ENCODE measurements at places on chromosomes 1 and 21.

GRCh38 chr1:115862403-115862802 lies 21.5 kb upstream of the NHLH2 start:
- DNase-seq = peak; percentile 36

DNA sequence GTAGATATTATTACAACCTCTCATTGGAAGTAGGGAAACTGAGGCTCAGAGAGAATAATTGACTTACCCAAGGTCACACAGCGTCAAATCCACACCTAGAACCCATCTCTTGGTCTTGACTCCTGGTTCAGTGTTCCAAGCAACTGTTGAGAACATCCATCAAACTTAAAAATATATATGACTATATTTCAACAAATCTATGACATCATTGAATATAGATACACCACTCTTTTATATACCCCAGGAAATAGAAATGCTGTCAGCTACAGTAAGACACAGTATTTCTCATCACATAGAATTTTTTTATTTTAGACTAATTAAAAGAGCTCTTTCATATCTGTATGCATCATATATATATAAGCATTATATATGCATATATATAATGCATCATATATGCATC lies 56.9 kb downstream of the RUNX3 start:
- DNase-seq = no peak

DNA sequence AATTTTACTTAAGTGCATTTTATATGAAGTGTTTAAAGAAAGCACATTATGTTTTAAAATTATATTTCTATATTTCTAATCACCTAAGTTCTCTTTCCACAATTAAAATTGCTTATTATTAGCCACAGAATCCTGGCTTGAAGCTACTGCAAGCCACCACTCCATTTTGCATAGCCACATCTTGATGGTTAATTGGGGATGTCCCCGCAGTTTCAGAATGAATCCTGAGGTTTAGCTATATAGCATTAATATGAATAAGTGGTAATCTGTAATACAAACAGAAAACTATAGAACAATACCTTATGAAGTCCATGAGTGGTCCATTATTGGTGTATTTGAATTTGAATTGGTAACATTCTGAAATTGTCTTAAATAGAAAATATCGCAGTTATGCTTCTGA lies 11.6 kb upstream of the GOLPH3L start:
- DNase-seq = no peak

GRCh38 chr1:221431068-221431651 lies 310.7 kb downstream of the DUSP10 start:
- DNase-seq = no peak

DNA sequence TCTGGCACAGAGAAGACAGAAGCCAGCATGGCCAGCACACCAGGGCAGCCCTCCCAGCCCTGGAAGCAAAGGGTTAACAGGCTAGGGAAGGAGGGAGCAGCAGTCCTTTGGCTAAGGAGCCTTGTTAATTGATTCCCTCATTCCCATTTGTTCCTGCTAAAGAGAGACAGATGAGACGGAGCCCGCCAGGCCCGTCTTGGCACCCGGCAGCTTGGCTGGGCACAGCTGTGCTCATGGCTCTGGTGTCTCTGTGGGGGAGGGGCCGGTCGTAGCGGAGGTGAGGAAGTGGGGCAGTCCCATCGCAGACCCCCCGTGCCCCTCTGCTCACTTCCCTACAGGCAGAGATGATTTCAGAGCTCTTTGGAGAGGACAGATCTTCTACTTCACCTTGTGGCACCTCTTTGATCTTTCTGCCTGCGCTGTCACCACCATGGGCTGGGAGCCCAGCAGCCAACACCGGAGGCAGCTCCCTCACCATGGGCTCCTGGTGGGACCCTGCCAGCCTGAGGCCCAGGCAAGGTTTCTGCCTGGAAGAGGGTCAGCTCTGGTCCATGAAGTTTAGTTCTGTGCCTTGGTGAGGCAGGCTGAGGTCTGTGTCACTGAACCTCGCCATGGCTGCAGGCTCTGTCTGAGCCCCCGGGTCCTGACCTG lies 38.0 kb downstream of the FOXO6 start:
- no peak for DNase-seq

- peak; percentile 74 for DNase-seq
Observed at GRCh38 chr1:204198348-204199340, 2.4 kb upstream of the KISS1 start.

DNA sequence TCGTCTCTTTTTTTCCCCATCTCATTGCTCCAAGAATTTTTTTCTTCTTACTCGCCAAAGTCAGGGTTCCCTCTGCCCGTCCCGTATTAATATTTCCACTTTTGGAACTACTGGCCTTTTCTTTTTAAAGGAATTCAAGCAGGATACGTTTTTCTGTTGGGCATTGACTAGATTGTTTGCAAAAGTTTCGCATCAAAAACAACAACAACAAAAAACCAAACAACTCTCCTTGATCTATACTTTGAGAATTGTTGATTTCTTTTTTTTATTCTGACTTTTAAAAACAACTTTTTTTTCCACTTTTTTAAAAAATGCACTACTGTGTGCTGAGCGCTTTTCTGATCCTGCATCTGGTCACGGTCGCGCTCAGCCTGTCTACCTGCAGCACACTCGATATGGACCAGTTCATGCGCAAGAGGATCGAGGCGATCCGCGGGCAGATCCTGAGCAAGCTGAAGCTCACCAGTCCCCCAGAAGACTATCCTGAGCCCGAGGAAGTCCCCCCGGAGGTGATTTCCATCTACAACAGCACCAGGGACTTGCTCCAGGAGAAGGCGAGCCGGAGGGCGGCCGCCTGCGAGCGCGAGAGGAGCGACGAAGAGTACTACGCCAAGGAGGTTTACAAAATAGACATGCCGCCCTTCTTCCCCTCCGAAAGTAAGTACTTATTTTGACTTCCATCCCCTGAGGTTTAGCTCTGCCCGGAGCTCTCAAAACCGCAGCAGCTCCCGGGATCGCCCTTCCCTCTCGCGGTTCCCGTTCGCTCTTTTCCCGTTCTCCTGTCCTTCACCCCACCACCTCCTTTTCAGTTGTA lies 1.5 kb downstream of the TGFB2 start:
- DNase-seq = no peak

GRCh38 chr1:56820755-56821461 lies 1.7 kb upstream of the FYB2 start:
- no peak for DNase-seq

GRCh38 chr1:73886716-73887115 lies 311.3 kb downstream of the LRRIQ3 start:
- DNase-seq = no peak

DNA sequence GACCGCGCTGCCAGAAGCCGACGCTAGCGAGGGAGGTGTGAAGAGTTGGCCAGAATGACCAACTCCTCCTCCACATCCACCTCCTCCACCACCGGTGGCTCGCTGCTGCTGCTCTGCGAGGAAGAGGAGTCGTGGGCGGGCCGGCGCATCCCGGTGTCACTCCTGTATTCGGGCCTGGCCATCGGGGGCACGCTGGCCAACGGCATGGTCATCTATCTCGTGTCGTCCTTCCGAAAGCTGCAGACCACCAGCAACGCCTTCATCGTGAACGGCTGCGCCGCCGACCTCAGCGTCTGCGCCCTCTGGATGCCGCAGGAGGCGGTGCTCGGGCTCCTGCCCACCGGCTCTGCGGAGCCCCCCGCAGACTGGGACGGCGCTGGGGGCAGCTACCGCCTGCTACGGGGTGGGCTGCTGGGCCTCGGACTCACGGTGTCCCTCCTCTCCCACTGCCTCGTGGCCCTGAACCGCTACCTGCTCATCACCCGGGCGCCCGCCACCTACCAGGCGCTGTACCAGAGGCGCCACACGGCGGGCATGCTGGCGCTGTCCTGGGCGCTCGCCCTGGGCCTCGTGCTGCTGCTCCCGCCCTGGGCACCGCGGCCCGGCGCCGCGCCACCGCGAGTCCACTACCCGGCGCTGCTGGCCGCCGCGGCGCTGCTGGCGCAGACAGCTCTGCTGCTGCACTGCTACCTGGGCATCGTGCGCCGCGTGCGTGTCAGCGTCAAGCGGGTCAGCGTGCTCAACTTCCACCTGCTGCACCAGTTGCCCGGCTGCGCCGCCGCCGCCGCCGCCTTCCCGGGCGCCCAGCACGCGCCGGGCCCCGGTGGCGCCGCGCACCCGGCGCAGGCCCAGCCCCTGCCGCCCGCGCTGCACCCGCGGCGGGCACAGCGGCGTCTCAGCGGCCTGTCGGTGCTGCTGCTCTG lies 1.2 kb downstream of the GPR88 start:
- no peak for DNase-seq

- DNase-seq = no peak
Observed at GRCh38 chr1:32179443-32180185, at the start of gene TXLNA. Gene TXLNA, plus strand, starts transcription at chr1:32179675. Its CDS starts 671 bp downstream, at chr1:32180346.

GRCh38 chr1:153306303-153307220 lies 6.2 kb downstream of the PGLYRP3 start:
- DNase-seq = no peak

- no peak for DNase-seq
Observed at GRCh38 chr1:58908561-58909560, 125.0 kb upstream of the JUN start.

DNA sequence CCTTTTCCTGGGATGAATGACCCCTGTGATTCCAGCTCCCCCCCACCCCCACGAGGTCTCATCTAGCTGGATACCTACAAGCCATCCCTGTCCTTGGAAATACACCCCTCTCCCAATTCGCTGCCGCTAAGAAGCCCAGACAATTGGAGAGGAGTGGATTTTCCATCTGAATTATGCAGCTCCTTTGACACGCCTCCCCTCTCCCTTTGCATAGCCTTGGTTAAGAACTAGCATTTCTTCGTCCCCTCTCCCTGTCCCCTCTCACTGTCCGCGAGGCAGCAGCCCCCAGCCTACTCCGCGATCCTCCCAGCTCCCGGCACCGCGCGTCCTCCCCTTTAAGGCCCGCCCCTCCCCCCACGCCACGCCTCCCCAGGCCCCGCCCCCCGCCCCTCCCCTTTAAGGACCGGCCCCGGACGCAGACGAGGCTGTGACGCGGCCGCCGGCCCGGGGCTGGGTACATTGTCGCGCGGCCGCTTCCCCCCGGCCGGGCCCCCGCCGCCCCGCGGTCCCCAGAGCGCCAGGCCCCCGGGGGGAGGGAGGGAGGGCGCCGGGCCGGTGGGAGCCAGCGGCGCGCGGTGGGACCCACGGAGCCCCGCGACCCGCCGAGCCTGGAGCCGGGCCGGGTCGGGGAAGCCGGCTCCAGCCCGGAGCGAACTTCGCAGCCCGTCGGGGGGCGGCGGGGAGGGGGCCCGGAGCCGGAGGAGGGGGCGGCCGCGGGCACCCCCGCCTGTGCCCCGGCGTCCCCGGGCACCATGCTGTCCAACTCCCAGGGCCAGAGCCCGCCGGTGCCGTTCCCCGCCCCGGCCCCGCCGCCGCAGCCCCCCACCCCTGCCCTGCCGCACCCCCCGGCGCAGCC lies at the start of gene MAPKAPK2:
MAPKAPK2 (plus strand) TSS at position 428 of the 856 bp plus-strand sequence; CDS start at position 753, 325 bp downstream.
- DNase-seq = no peak

- no peak for DNase-seq
Observed at GRCh38 chr1:75198163-75198562, 64.0 kb downstream of the LHX8 start.

- no peak for DNase-seq
Observed at GRCh38 chr1:12616709-12617373, 1.2 kb downstream of the DHRS3 start.

DNA sequence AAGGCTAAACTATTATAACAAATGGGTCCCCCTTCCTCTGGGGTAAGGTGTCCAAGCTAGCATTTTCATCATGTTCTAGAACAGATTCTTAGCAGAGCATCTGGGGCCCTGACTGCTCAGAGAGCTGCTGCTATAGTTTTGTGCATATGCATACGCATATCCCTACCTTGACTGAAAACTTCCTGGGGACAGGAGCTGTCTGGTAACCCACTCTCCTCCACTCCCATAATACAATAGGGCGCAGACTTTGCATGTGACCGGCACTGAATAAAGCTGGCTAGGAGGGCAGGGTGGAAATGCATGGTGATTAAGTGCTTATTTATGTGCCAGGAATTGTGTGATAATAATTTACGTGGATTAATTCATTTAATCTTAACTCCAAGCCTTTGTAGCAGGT lies 11.6 kb downstream of the TRAF5 start:
- DNase-seq = no peak

DNA sequence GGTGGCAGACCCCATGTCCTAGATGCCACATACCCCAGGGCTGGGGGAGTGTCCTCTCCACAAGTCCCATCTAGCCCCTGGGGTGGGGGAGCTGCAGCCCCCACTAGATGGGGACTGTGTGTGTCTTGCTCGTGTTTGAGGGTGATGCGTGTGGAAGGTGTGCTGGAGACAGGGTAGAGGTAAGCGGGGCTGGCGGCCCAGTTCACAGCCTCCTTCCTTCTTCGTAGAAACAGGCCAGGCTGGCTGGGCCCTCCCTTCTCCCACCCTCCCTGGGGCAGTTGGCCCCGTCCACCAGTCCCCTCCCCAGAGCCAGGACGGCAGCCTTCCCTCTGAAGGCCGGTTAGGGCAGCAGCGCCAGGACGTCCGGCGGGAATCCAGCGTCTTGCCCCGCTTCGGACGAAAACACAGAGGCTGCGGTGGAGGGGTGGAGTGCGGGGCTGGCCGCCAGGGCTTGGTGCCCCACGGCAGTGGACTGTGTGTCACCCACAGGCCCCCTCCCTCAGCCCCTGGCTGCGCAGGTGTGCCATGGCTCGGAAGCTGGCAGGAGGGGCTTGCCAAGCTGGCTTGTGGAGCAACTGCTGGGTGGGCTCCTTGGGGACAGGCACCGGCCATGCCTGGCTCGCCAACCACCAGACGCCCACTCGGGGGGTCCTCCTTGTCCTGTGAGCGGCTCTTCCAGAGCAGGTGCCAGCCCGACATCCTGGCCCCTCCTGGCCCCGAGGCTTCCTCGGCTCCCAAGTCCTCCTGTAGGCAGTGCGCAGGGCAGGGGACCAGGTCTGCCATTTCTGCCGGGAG lies 3.6 kb downstream of the PRDM16 start:
- DNase-seq = no peak

DNA sequence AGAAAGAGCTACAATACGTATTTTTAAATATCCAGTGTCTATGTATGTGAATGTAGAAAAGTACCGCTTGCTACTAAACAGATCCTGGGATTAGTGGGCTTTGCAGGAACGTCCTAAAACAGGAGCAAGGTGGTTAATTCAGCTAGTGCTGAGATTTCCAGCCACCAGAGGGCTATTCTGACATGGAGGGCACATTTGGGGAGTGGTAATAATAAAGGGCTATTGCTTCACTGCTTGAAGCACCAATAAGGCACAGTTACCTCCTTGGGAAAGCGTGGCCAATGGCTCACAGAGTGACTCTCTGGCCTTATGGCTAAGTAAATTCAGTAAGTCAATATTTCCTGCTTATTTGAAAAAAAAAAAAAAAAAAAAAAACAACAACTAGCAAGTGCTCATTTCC lies 152.4 kb downstream of the GABPA start:
- no peak for DNase-seq

DNA sequence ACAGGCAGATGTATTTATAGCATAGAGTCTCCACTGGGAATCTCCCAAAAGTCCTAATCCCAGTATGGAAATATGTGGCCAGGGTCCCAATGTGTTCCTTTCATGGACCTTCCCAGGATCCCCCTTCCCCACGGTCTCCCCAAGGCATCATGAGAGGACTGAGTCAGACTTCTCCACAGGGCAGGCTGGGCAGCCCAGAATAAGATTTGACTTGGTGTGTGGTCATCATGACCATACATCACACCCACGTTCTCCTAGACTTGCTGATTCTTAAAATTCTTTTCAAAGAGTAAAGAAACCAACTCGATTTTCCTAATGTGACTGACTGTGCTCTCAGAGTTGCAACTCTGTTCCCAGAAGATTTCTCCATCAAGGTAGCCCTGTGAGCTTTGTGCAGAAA lies 93.9 kb upstream of the CD34 start:
- no peak for DNase-seq

GRCh38 chr21:44842087-44842486 lies 24.2 kb upstream of the SUMO3 start:
- no peak for DNase-seq

GRCh38 chr1:200128081-200128480 lies 100.6 kb downstream of the NR5A2 start:
- no peak for DNase-seq
